Kidney (tissue), 22 donors: ENCODE measurements at places on chromosomes 2 and 18.
A peak's percentile ranks its signal among the peaks of the same experiment; 100 is the strongest.

DNA sequence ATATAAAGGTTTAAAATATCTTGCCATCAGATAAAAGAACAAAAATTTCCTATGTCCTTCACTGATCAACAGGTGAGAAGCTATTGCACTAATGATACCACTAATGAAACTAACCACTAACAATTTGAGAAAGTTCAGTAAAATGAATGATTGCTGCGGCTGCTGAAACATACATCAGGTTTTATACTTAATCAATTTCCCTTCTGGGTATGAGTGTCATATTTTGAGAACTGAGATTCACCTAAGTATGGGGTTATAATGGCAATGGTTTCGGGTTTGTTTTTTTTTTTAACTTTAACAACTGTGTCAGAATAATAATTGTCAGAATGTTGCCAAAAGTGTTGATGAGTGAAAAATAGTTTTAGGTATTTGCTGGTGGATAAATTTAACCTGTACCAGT is 151.3 kb upstream of the SLC39A10 start:
- H3K27ac ChIP-seq = no peak overlapping the region
- H3K4me3 ChIP-seq = no peak overlapping the region
- no peaks in the 10 kb centered on the region for H3K27me3 ChIP-seq
- H3K36me3 ChIP-seq = no peaks in the 10 kb centered on the region
- DNase-seq = no peak

DNA sequence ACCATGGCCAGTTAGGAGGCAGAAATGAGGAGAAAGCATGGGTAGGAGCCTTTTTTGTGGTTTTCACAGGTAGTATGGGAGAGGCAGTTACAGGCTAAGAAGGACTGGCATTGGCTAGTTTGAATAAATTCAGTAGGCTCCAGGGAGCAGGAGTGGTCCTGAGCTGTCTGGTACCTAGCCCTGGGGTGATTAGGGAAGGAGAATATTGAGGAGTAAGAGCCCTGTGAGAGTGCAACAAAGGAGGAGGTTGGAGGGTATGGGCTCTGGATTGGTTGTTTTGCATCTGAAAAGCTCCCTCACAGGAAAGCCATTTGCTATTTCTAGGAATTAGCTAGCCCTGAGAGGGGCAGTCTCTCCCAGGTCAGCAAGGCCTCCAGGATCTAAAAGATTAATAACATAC is 13.3 kb upstream of the TCF7L1 start:
- DNase-seq = no peak
- no peaks in the 10 kb centered on the region for H3K4me1 ChIP-seq
- H3K27me3 ChIP-seq = no peaks in the 10 kb centered on the region
- H3K36me3 ChIP-seq = no peaks in the 10 kb centered on the region
- no peak overlapping the region for H3K27ac ChIP-seq

GRCh38 chr2:67970542-67970941 is 92.3 kb downstream of the C1D start:
- no peak for DNase-seq
- H3K4me1 ChIP-seq = no peaks in the 10 kb centered on the region
- no peak overlapping the region for H3K4me3 ChIP-seq
- no peaks in the 10 kb centered on the region for H3K27me3 ChIP-seq

DNA sequence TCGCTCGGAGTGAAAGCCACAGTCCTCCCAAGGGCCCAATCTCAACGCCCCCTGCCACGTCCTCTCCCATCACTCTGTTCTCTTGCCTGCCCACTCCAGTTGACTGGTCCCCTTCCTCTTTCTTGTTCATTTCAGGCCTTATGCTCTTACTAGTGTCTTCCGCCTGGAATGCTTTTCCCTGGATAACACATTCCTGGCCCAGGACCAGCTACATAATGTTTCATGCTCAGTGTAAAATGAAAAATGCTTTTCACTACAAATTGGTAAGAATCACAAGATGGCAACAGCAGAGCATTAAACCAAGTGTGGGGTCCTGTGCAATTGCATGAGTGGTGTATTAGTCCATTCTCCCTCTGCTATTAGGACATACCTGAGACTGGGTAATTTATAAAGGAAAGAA is 417.2 kb upstream of the KLHL29 start:
- no peaks in the 10 kb centered on the region for H3K27me3 ChIP-seq
- H3K27ac ChIP-seq = no peak overlapping the region
- no peaks in the 10 kb centered on the region for H3K36me3 ChIP-seq
- no peaks in the 10 kb centered on the region for H3K4me1 ChIP-seq
- no peak overlapping the region for H3K4me3 ChIP-seq

- no peaks in the 10 kb centered on the region for H3K4me1 ChIP-seq
- DNase-seq = no peak
- H3K36me3 ChIP-seq = no peaks in the 10 kb centered on the region
- H3K4me3 ChIP-seq = no peak overlapping the region
- no peaks in the 10 kb centered on the region for H3K27me3 ChIP-seq
Measured at GRCh38 chr2:240444464-240444863, 9.0 kb downstream of the GPC1 start.

DNA sequence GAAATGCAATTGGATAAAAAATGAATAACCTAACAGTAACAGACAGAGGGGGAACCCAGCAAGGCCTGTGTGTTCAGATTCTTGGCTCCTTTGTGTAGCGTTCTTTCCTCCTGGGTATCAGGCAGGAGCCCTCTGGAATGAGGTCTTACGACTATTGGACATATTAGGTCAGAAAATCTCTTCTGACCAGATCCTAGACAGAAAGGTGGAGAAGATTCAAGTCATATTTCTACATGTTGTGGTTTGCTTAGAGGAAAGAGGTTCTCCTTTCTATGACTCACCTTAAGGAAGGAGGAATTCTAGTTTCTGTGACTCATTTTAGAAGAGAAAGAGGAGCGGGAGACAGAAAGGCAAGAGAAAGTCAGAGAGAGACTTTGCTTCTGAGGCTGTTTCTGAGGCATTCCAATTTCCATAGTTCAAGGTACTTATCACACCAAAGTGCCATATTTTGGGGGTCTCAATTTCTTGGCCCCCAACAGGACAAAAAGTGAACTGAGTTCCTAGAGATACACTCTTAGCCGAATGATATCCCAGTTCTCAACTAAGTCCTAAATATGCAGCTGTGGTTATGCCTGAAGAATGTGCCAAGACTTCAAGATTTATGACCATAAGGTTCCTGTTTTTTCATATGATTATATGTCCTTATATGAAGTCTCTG is 618.6 kb downstream of the ZEB2 start:
- no peak for DNase-seq
- no peak overlapping the region for H3K27ac ChIP-seq
- H3K36me3 ChIP-seq = no peaks in the 10 kb centered on the region
- H3K4me1 ChIP-seq = peaks cover 2% of the 10 kb centered on the region
- no peaks in the 10 kb centered on the region for H3K27me3 ChIP-seq
- no peak overlapping the region for H3K4me3 ChIP-seq

DNA sequence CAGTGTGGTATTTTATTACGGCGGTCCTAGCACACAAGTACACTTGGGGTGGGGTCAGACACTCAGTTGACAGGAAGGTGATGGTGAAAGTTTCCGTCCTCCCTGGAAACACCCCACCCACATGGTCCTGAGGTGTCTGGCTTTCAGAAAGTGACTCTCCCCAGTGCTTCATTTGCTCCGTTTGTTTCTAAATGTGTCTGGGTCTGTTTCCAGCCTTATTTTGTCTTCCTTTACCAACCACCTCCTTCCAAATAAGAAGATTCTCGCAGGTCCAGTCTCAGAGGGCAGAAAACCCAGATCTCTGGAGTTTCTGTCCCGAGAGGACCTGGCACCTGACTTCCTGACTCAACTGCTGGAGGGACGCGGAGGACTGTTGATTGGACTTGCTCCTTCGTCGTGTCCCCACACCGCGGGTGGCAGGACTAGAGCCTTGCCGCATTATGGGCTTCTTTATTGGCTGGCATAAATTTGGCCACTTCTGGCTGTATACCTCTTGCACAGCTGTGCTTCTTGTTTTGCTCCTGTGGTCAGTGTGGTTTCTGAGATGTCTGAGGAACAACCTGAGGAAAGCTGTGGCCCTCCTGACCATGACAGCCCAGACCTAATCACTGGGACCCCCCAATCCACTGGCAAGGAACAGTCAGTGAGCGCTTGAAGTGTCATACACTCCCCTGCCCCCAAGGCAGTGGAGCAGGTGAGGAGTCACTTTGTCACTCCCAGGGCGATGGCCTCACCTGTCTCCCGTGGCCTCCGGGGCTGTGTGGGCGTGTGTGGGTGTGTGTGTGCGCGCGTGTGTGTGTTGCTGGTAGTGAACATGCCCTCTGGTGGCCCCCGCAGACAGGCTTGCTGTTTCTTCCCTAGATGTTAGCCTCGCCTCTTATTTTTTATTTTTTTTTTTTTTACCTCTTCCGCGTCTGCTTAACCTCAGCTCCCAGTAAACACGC is 45.6 kb downstream of the MEX3C start:
- no peak for DNase-seq
- no peak overlapping the region for H3K27ac ChIP-seq
- H3K4me3 ChIP-seq = no peak overlapping the region
- H3K36me3 ChIP-seq = no peaks in the 10 kb centered on the region
- no peaks in the 10 kb centered on the region for H3K4me1 ChIP-seq

DNA sequence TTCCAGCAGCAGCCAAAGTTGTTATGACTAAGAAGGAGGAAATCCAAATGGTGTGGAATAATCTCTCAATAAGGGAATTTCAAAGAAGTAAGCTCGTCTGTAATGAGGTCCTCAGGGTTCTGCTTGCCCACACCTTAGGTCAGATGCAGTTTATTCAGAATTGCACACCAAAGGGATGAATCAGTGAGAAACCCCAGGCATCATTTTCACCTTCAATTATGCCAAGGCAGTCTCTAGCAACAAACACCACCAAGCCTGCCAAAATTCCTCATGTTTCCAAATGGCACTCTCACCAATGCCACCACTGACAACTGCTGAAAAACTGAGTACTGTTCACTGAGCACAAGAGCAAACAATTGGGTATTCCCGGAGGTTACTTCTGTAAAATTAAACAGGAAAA is 43.6 kb downstream of the KCNG3 start:
- no peak overlapping the region for H3K4me3 ChIP-seq
- H3K4me1 ChIP-seq = peaks cover 7% of the 10 kb centered on the region
- H3K27me3 ChIP-seq = no peaks in the 10 kb centered on the region
- H3K36me3 ChIP-seq = no peaks in the 10 kb centered on the region
- no peak overlapping the region for H3K27ac ChIP-seq
- no peak for DNase-seq

- no peaks in the 10 kb centered on the region for H3K36me3 ChIP-seq
- H3K27me3 ChIP-seq = no peaks in the 10 kb centered on the region
- no peak overlapping the region for H3K27ac ChIP-seq
- H3K4me3 ChIP-seq = no peak overlapping the region
Measured at GRCh38 chr2:46439582-46439981, 39.8 kb upstream of the TMEM247 start.

DNA sequence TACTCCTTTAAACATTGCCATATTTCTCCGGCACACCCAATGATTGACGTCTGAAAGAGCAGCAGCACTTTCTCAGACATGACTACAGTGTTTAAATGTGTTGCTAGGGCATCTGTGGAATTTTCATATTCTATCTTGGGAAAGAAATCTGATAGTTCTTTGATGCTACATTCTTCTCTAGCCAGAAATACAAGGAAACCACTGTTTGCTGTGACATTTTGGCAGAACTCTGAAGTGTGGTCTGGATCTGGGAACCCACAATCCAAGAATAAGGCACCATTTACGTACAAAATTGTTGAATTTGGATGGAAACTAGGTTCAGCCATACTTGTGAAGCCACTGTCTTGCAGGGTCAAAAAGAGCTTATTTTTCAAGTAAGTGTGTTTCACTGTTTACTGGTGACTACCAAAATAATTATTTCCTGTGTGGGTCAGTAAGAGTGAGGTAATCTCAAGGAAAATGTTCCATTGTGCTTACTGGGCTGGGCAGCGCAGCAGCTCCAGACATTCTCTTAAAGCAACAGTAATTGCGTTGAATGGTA is 21.3 kb upstream of the CD28 start:
- H3K4me3 ChIP-seq = no peak overlapping the region
- no peaks in the 10 kb centered on the region for H3K36me3 ChIP-seq
- no peaks in the 10 kb centered on the region for H3K27me3 ChIP-seq
- H3K27ac ChIP-seq = peak overlapping the region; percentile 82

- no peak overlapping the region for H3K4me3 ChIP-seq
- no peak overlapping the region for H3K27ac ChIP-seq
- H3K4me1 ChIP-seq = no peaks in the 10 kb centered on the region
- no peak for DNase-seq
- no peaks in the 10 kb centered on the region for H3K27me3 ChIP-seq
- peaks cover 2% of the 10 kb centered on the region for H3K36me3 ChIP-seq
Measured at GRCh38 chr2:219079417-219079816, 18.7 kb upstream of the IHH start.

GRCh38 chr2:179594268-179595112 is 266.9 kb downstream of the ZNF385B start:
- H3K27me3 ChIP-seq = no peaks in the 10 kb centered on the region
- H3K36me3 ChIP-seq = no peaks in the 10 kb centered on the region
- no peak for DNase-seq
- no peak overlapping the region for H3K4me3 ChIP-seq
- no peak overlapping the region for H3K27ac ChIP-seq

DNA sequence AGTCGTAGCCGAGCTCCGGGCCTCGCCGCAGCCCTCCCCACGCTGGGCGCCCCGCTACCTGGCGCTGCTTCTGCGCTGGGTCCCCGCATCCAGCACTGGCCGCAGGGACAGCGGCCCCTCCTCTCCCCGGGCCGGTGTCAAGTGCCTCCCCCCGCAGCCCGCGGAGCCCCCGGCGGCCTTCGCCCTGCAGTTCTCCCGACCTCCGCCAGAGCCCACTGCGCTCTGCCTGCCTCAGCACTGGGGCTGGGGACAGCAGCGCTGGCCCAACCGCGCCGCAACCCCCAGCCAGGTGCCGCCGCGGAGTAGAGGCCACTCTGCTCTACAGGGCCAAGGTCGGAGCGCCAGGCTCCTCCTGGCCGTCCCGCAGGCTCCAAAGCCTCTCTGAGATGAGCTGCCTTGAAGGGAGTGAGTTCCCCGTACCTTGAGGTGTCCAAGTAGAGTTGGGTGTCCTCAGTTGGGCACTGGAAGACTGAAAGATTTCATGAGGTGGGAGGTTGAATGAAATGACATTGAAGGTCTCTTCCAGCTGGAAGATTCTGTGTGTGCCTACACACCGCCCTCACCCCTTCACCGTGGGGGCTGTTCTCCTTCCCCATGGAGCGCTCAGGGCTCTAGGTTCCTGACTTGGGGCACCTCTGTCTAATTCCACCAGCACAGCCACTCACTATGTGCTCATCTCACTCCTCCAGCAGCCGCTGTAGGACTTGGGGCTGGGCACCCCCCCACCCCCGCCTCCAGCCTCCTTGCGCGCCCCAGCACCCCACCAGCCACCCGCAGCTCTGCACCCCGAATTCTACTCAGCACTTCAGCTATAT is 854 bp upstream of the DNMT3A start:
- peak overlapping the region; percentile 26 for H3K4me3 ChIP-seq
- DNase-seq = peak; percentile 95
- H3K27ac ChIP-seq = peak overlapping the region; percentile 74

- no peak overlapping the region for H3K27ac ChIP-seq
- no peaks in the 10 kb centered on the region for H3K27me3 ChIP-seq
- no peaks in the 10 kb centered on the region for H3K4me1 ChIP-seq
Measured at GRCh38 chr2:30293303-30293921, 62.1 kb downstream of the LBH start.

GRCh38 chr2:54579682-54580620 is 123.8 kb downstream of the SPTBN1 start:
- H3K36me3 ChIP-seq = no peaks in the 10 kb centered on the region
- no peaks in the 10 kb centered on the region for H3K27me3 ChIP-seq
- H3K4me1 ChIP-seq = peaks cover 27% of the 10 kb centered on the region
